ENCODE measurements at places on chromosomes 4 and X. TPM values are rescaled to one million over a fixed set of nuclear protein-coding genes. Genes with fewer than 3 reads are reported as not detected.

NALF2 gene
- 0.20 TPM for total RNA-seq

SMPX gene
- not detected for total RNA-seq

FAM9C gene
- not detected for total RNA-seq

VCX3A gene
- not detected for total RNA-seq

OTC gene
- total RNA-seq, result 0.87 TPM

STIM2 gene
- 29.1 TPM for total RNA-seq

TLR1 gene
- 59.8 TPM for total RNA-seq

RHOXF1 gene
- not detected for total RNA-seq

PHOX2B gene
- not detected for total RNA-seq
